ENCODE measurements at places on chromosomes 4 and X.

DNA sequence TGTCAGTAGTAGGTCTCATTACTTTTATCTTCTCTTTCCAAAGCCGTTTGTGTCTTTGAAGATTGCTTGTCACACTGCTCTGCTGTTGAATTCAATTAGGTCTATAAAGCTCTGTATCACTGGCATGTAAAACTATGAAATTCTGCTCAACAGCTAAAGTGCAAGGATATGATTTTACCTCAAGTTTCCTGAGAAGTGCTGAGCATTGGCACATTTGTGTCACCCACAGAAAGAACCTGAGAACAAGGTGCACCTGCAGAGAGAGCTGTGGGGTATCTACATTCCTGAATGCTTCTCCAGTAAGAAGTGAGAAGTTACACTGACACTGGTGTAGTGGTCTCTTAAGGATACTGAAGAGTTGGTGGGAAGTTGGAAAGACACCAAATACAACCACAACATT lies 274.0 kb downstream of the INPP4B start:
- DNase-seq, result no peak

DNA sequence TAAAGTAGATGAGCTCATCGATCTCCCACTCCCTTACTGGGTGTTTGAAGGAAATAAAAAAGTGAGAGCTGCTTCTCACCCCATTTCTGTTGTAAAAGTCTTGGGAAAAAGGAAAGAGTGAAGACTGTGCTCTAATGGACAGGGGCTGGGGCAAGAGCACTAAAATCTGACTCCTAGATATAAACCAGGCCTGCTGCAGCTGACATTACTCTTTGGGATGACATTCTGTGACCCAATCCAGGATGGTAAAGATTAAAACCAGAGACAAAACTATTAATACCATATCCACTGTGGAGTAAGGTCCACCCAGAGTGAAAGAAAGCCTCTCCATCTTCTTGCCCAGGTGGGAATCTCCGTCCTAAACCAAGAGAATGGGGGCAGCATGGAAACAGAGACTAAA lies 20.1 kb upstream of the NEUROG2 start:
- DNase-seq, result no peak

GRCh38 chr4:153067376-153067775 lies 131.3 kb downstream of the FHDC1 start:
- no peak for DNase-seq

DNA sequence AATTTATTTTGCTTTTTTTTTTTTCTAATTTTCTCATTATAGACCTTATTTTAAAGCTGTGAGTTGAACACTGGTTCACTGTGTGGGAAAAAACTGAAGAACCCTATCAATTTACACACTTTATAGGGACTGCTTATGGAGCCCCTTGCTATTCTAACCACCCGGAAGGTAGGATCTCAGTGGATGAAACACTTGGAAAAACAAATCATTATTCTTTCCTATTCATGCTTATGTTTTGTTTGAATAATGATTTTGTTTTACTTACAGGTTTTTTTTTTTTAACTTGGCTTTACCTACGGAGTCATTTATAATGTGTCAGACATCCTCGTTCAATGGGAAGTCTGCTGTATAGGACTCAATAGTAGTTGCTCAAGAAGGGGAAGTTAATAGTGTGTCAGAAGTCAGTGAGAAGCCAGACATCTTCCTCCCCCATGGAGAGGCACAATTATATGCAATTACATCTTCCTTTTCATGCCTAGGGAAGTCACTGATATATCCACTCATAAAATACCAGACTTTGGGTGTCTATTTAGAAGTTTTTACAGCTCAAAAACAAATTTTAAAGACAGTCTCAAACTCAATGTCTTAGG lies 113.2 kb downstream of the ARSF start:
- no peak for DNase-seq

GRCh38 chr4:173247321-173247720 lies 78.7 kb downstream of the GALNT7 start:
- DNase-seq, result no peak

DNA sequence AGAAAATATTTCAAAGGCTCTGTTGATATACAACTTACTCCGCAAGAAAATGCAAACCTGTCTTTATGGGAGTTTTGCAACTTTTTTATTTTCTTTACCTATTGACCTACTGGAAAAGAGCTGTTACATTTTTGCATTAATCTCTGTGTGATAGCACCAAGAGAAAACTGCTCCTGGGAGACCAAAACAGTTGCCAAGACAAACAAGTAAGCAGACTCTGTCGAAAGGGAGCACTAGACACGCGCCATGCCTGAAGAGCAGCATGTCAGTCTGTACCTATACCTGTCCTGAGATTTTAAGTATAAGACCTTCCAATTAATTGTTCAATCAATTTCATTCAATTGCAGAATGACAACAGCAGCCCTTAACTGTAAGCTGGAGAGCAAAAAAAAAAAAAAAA lies 56.0 kb upstream of the TECRL start:
- no peak for DNase-seq

- DNase-seq, result no peak
Measured at GRCh38 chrX:3142259-3143042, 101.2 kb downstream of the ARSF start.

DNA sequence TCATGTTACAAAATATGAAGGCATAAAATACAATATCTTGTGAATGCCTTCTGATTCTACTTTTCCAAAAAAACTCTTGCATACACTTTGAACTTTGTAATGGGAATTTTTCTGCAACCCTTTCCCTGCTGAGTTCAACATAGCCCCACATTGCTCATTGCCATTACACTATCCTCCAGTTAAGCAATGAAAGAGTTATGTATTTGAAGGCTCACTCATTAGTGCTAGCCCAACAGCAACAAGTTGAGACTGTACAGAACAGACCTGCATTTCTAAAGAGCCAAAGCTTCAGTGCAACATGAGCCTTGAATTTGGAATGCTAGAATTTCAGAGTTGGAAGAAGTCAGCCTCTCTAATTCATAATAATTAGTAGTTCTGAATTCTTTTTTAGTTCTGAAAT lies 44.4 kb upstream of the STAG2 start:
- no peak for DNase-seq

DNA sequence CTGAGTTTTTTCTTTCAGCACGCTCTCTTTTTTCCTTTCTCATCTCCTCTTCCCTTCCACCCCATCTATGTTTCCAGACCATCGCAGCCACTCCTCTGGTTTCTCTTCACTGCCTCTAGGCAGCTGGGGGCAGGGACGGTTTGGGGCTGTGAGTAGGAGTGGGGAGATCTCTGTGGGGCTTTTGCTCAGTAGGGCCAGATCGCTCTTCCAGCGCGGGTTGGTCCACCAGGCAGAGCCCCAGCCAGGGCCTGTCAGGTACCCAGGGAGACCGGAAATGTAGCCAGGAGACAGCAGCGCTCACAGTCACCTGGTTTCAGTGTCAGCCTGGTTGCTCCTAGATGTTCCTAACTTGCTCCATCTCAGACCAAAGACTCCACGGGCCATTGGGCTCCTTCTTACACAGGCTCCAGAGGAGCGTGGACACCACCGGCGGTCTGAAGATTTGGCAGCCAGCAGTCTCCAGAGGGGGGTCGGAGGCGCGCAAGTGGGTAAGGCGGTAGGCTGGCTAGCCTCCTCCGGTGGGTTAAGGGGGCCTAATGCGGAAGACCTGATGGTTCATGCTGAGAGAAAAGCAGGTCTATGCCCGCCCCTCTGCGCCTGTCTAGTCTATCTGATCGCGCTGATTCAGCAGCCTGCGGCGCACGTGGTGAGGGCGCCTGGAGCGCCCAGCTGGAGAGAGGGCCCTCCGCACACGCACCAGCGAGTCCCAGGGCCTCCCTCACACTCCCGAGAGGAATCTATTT lies 1.8 kb downstream of the FGF5 start:
- peak; percentile 17 for DNase-seq

- DNase-seq, result peak; percentile 75
Measured at GRCh38 chrX:3638280-3638873, 75.1 kb downstream of the PRKX start.

- no peak for DNase-seq
Measured at GRCh38 chr4:77636902-77637301, 31.3 kb downstream of the CXCL13 start.

GRCh38 chr4:115790812-115791211 lies 677.4 kb upstream of the NDST4 start:
- no peak for DNase-seq

DNA sequence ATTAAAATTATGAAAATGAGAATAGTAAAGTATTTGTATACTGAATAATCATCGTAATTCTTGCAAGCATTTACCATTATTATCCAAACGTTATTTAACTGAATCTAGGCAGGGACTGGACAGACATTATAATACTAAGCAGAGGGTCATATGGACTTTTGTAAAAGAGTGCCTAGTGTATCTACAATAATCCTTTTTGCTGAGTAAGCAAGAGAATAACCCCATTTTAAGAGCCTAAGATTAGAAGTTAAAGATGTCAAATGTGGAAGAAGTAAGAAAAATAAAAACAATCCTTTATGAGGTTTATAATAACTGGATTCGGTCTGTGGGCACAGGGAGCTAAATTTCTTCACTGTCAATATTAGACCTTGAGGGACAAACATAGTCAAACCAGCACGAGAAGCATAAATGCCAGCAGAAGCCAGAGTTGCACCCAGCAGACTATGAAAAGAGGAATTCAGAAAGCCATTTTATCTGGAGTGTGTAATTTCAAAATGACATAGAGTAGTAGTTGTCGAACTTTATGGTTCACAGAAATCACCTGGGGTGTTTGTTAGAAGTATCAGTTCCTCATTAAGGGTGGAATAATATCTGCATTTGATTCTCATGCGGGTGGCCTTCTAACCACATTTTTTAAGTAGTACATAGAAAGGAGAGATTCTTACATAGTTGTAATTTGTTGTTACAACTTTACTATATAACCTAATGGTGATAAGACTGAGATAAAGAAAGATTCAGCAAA lies 39.7 kb upstream of the DCLK2 start:
- no peak for DNase-seq

DNA sequence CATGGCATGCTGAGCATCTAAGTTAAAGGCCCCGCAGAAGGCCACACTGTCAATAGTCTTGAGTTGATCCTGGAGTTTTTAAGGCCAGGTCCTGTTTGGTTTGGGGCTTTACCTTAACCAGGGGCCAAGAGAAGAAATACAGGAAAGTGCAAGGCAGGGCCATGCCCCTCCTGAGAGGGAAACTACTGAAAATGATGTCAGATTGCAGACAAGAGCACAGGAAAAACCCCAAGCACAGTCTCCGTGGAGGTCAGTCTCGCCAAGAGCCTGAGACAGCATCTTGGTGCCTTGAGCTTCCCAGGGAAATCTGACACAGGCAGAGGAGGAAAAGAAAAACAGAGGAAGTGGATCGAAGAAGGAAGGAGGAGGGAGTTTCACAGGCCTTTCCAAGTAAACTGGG lies 32.2 kb upstream of the GATB start:
- DNase-seq, result no peak

DNA sequence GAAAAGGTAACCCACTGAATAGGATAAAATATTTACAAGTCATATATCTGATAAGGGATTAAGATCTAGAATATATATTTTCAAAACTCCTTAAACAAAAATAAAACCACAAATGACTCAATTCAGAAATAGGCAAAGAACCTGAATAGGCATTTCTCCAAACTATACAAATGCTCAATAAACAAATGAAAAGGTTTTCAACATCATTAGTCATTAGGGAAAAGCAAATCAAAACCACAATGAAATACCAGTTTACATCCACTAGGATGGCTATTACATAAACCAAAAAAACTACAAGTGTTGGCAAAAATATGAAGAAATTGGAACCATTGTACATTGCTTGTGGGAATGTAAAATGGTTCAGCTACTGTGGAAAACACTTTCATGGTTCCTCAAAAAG lies 167.0 kb upstream of the GALNT7 start:
- DNase-seq, result no peak

- peak; percentile 72 for DNase-seq
Measured at GRCh38 chr4:168945291-168945690, 64.8 kb downstream of the CBR4 start.

- peak; percentile 62 for DNase-seq
Measured at GRCh38 chrX:115892787-115893671, 277.5 kb upstream of the AGTR2 start.

DNA sequence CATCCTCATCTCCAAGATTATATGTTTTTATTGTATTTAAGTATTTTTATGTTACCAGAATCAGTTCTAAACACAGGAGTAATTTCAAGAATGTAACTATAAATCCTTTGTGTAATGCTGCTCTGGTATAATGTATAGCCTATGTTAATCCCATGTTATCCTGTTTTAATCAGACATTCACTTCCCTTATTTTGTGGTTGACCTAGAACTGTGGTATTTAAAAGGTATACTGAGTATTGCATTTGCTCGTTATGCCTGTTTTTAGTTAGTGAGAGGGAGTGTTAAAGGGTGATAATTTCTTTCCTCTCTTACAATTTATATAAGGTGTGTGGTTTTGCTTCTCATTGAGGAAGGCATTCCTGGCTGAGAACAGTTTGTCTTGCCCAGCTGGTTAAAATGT lies 26.2 kb downstream of the MTM1 start:
- no peak for DNase-seq

DNA sequence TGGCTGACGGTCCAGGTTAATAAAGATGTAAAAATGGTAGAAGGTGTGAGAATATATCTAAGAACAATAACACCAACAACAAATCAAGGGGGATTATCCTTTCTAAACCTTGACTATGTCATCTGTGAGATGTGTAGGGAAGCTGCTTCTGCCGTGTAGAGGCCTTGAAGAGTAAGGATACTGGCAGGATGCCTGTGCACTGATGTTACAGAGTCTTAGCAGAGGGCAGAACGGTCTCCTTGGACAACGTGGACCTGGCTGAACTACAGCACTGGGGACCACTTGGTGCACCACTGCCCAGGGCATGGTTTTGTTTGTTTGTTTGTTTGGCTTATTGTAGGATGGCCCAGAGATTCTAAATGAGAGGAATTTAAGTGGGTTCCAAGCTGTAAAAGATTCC lies 33.5 kb downstream of the GPAT3 start:
- DNase-seq, result no peak

DNA sequence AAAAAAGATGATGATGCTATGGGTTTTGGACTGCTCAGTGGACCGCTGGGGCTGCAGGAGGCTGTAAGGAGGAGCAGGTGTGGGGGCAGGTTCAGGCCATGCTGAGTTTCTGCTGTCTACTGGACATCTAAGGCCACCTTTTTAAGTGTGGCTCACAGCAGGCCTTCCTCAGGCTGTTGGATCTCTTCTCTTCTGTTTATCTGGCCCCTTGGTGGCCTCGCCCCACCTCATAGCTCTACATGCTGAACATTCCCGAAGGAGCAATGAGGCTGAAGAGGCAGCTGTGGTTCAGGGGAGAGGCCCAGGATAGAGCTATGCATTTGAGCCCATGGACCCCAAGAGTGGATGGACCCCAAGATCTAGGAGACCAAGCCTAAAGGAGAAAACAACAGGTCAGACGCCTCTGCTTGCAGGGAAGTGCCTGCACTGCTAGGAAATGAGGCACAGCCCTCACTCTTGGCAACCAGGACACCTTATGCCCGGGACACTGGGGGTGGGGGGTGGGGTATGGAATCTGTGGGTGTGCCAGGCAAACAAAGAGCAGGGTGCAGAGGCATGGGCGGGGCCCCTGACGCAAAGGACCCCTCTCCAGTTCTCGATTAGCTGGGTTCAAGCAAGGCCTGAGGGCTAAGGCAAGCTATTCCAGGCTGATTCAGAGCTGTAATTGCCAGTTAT lies 168.9 kb downstream of the BCOR start:
- no peak for DNase-seq

- DNase-seq, result no peak
Measured at GRCh38 chr4:27215220-27215826, 354.7 kb downstream of the STIM2 start.
